Left kidney (tissue), 8 donors: ENCODE measurements at places on chromosomes 5 and 9.

DNA sequence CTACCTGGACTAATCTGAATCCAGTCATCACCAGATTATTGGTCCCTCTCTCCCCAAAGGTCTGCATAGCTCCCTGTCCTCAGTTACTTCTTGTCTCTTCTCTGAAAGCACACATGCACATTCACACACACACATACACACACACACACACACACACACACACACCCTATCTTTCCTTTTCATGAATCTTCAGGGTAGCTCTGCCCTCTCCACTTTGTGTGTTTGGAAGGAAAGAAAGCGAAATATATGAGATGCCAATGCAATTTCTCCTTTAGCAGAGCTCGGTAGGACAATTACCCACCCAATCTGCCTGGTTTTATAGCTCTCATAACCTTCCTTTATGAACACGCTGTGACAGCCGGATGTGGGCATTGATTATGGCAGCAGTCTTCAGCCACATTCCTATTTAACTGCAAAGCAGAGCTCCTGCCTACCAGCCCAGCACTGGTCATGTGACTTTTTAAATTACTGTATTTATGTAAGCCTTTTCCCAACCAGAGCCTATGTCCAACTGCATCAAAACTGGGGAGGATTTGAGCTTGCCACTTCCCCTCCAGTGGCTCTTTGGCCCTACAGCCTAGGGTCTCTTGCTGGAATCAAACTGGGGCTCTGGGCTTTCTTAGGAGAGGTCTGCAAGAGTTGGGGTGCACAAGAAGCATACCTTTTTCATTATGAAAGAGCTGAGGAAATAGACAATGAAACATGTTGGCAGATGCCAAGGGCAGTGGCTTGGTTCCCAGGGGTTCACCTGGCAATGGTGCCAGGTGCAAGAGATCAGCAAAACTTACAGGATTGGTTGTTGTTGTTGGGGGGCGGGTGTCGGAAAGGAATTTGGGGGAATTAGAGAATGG lies 20.8 kb upstream of the MATR3 start:
- no peak for DNase-seq

DNA sequence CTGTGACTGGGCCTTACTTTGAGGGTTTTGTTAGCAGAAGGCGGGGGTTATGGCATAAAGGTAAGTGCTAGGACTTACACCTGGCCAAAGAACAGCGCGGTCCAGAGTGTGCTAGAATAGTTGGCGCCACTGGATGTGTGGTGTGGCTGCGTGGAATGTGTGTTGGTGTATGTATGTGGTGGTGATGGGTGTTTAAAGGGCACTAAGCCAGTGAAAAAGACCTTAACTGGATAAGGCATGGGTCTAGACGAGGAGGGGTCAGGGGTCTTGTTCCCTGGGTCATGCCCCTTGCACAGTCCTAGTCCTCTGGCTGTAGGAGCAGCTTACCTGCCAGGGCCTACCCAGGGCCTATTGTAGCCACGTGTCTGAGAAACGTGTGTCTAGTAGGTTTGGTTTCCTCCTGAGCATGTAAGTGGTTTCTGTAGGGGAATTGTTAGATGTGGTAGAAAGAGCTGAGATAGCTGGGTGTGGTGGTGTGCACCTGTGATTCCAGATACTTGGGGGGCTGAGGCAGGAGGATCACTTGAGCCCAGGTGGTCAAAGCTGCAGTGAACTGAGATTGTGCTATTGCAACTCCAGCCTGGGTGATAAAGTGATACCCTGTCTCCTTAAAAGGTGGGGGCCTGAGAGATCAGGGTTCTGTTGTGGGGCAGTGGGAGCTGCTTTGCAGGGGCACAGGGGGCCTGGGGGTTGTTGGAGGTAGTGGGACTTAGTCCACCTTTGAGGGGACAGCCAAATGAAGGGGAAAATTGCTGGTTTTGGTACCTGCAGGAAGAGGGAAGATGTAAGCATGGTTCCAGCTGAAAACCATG lies 55.2 kb downstream of the HSPA4 start:
- DNase-seq, result no peak

GRCh38 chr5:97046270-97046982 lies 96.0 kb downstream of the LIX1 start:
- no peak for DNase-seq

DNA sequence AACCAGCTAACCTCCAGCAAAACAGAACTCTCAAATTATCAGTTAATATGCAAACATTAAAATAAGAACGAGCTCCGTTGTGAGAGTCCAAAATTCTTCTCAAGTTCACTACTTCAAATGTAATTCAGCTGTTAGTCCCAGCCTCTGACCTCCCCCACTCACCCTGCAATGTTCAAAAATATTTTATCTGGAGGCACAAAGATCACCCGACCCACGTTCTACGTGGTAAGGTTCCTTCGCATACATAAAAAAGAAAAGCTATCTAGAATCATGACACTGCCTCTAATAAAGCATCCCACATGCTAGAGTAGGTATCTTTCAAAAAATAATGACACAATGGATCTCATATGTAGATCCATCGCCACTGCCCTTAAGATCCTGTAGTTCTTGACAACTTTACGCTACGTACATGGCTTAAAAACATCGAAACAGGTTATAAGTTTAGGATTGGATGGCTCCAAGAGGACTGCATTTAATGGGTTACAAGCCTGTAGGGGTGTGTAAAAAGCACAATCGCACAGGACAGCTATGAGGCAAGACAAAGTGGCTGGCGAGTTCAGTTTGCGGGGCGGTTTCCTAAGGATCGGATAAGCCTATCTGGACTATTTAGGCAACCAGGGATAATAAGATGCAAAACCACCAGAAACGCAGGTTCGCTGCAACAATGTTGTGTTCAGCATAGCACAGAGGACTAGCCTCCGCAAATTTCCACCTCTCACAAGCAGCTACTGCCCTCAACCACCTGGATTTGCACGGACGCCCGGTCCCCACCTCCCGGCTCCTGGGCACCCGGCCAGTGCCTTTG lies 969 bp downstream of the CLK4 start:
- DNase-seq, result peak; percentile 53

DNA sequence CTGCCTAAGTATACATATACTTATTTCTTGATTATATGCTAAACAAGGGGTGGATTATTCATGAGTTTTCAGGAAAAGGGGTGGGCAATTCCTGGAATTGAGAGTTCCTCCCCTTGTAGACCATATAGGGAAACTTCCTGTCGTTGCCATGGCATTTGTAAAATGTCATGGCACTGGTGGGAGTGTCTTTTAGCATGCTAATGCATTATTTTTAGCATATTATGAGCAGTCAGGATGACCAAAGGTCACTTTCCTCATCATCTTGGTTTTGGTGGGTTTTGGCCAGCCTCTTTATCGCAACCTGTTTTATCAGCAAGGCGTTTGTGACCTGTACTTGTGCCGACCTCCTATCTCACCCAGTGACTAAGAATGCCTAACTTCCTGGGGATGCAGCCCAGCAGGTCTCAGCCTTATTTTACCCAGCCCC lies 80.9 kb downstream of the ALDH7A1 start:
- DNase-seq, result no peak

GRCh38 chr9:69431203-69431602 lies 106.2 kb downstream of the ENTREP1 start:
- no peak for DNase-seq
